ENCODE measurements at places on chromosomes 13 and 19.

- DNase-seq, result no peak
These were observed 4.9 kb downstream of the AP2A1 start for GRCh38 chr19:49771674-49772139.

DNA sequence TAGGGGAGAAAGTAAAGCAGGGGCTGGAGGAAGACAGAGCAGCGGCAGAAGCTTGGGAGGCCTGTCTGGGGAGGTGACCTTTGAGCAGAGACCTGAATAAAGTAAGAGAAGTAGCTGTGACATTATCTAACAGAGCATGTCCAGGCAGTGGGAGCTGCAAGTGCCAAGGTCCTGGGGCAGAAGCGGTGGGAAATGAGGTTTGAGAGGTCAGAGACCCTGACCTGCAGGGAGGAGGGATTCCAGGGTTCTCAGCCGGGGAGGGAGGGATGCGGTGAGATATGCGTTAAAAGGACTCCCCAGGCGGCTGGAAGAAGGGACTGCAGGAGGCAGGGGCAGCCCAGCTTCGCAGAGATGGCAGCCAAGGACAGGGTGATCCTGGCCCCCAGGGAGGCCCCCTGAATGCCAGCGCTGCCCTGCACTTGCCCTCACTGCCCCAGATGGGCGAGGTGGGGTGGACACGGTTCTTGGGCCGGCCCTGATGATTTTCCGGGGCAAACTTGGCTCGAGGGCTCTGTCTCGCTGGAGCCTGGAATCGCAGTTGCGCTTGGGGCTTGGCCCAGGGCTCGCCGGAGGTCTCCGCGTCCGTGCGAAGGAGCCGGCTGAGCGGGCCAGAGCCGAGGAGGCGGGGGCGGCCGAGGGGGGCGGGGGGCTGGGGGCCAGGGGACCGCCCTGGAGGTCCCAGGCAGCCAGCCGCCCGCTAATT, 3.2 kb downstream of the CRLF1 start:
- peak; percentile 48 for DNase-seq

DNA sequence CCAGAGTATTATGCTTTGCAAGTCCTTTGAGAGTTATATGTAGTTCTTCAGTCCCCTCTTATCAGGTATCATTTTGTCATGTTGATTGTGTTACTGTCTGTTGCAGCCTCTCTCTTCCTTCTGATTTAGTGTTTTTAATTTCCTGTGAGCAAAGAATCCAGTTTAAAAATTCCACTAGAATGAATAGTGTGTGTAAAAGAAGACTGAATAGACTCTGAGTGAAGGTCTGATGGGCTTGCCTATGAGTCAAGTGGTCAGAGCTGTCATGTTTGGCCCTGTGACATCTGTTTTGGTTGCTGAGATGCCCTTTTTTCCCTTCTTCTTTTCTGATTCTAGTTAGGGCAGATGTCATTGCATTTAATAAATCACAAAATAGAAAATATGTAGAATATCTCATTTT, 23.3 kb upstream of the KCTD4 start:
- DNase-seq, result no peak

GRCh38 chr13:96089749-96090239, at the start of gene HS6ST3:
Gene HS6ST3, plus strand, starts transcription at chr13:96090107.
- DNase-seq, result peak; percentile 74

- no peak for DNase-seq
These were observed 16.2 kb downstream of the ZNF791 start for GRCh38 chr19:12626958-12627357.

GRCh38 chr19:5078182-5078581, 109.3 kb downstream of the KDM4B start:
- no peak for DNase-seq

GRCh38 chr13:90553159-90553558, 794.3 kb upstream of the MIR17HG start:
- no peak for DNase-seq

DNA sequence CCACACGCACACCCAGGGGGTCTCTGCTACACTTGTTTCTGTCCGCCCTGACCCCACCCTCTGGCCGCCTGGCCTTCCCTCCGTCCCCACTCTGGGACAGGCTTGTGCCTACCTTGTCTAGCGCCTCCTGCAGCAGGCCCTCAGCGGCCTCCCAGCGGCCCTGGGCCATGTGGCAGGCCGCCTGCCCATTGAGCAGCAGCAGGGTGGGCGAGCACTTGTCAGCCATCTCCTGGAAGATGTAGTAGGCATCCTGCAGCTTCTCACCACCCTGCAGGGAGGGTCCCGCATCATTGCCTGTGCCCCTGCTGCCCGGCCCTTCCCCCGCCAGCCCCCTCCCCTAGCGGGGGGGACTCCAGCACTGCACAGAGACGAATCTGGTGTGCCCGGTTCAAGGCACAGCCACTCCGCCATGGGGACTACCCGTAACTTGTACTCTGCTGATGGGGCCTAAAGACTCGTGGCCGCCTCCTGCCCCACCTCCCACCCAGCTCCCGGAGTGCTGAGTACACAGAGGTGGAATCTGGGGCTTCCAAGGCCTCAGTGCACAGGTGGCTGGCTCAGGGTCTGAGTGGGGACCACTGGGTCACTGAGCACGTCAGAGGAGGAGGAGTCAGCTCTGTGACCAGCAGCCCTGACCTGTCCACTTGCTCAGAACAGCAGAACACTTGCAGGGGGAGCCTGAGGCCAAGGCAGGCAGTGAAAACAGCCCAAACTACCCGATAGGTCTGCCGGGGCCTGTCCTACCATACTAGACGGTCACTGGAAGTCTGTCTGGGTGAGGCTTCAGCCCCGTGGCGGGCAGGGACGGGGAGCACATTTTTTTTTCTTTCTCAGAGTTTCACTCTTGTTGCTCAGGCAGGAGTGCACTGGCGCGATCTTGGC, 7.4 kb upstream of the CERS1 start:
- DNase-seq, result no peak

DNA sequence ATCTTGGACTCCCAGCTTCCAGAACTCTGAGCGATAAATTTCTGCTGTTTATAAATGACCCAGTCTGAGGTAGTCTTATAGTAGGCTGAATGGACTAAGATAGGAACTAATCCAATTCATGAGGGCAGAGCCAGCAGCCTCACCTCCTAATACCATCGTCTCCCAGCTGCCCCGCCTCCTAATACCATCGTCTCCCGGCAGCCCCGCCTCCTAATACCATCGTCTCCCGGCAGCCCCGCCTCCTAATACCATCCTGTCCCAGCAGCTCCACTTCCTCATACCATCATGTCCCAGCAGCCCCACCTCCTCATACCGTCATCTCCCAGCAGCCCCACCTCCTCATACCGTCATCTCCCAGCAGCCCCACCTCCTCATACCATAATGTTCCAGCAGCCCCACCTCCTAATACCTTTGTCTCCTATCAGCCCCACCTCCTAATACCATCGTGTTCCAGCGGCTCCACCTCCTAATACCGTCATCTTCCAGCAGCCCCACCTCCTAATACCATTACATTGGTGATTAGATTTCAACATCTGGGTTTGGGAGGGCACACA, 2.4 kb upstream of the ARGLU1 start:
- DNase-seq, result peak; percentile 87

DNA sequence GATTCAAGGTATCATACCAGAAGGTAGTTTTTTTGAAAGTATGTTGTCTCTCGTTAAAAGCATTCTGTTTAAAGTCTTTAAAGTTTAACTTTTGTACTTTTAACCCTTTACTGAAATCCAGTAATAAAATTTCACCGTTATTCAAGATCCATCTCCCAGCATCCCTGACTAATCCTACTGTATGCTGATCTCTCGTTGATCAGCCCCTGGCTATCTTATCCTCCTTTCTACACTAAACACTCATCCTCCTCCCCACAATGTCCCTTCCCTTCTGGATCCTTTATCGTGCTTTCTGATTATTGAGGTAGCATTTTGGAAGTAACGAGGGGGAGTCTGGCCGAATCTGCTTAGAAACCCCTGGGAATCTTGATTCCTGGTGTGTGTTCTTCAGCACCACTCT, 1.3 kb downstream of the TPP2 start:
- DNase-seq, result no peak

DNA sequence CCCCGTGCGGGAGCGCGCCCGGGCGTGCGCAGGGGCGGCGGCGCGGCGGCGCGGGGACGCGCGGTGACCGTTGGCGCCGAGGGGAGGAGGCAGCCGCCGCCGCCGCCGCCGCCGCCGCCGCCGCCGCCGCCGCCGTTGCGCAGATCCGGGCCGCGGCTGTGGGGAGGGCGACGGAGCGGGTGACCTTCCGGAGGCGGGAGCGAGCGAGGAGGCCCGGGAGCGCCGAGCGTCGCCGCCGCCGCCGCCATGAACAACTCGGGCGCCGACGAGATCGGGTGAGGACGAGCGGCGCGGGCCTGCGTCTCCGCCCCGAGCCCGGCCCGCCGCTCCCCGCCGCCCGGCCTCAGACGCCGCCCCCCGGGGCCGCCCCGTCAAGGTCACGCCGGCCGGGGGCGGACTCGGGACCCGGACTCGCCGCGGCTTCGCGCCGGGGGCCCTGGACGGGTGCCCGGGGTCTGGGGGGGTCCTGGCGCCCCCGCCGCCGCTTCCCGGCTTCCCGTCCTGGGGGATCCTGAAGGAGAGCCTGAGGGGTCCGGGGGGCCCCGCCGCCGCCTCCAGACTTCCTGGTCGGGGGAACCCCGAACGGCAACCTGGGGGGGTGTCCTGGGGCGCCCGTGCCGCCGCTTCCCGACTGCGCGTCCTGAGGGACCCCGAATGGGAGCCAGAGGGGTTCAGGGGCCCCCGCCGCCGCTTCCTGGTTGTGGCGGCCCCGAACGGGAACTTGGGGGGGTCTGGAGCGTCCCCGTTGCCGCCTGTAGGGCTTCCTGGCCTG, at the start of gene DAZAP1:
DAZAP1 (plus strand) TSS at position 59 of the 772 bp plus-strand sequence; CDS start at position 247, 188 bp downstream.
- DNase-seq, result no peak

DNA sequence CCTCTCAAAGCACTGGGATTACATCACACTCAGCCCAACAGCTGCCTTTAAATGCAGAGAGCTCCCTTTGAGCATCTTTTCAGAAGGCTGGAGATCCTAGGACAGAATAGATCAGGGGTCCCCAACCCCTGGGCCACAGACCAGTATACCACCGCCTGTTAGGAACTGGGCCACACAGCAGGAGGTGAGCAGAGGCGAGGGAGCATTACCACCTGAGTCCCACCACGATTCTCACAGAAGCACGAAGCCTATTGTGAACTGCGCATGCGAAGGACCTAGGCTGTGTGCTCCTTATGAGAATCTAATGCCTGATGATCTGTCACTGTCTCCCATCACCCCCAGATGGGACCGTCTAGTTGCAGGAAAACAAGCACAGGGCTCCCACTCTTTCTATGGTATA, 2.2 kb upstream of the WTIP start:
- DNase-seq, result no peak

DNA sequence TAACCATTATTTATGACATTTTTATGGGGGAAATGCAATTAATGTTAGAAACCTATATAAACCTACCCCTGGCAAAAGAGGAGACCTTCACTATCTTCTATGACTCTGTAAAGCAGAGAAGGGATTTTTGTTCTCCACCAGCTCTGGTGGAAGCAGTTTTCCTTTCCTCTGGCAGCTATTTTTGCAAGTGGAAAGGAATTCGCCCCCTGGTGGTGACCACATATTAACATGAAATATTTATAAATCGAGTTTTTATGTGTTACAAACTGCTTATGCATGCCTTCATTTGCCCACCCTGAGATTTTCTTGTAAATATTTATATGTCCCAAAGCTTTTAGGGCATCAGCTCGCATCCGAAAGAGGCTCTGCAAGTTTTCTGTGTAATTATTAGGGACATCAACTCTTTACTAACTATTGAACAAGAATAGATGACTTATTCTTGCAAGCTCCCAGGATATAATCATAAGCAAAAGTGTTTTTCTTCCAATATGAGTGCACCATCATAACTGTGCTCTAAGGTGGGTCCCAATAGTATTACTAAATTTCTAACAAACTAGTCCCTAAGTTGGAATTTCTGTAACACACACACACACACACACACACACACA, 62.4 kb downstream of the SERTM1 start:
- peak; percentile 63 for DNase-seq

- DNase-seq, result peak; percentile 49
These were observed 12.3 kb upstream of the ZNF180 start for GRCh38 chr19:44512326-44513298.

All from BE2C (cell line).